ENCODE measurements at places on chromosomes 16 and 17.

- no peak for DNase-seq
Measured at GRCh38 chr17:69098625-69099024, 37.9 kb upstream of the ABCA9 start.

DNA sequence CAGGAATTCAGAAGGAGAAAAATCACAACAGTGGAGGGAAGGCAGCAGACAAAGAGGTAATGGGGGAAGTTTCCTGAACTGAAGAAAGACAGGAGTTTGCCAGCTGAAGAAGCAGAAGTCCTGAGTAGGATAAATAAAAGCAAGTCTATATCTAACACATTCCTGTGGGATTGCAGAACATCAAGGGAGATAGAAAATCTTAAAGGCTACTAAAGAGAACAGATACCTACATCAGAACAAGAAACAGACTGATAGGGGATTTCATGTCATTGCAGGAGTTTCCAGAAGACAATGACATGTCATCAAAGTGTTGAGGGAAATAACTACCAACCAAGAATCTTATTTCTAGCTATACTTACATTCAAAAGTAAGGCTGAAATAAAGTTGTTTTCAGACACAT, 21.3 kb upstream of the CRYBA1 start:
- no peak for DNase-seq

GRCh38 chr16:13143551-13143950, 242.2 kb downstream of the SHISA9 start:
- DNase-seq, result no peak

- DNase-seq, result no peak
Measured at GRCh38 chr17:82302991-82303943, 14.1 kb downstream of the CD7 start.

GRCh38 chr17:3755335-3756030, 31.8 kb downstream of the HASPIN start:
- no peak for DNase-seq

- no peak for DNase-seq
Measured at GRCh38 chr16:53297477-53297876, 136.8 kb upstream of the RBL2 start.

- no peak for DNase-seq
Measured at GRCh38 chr16:53053967-53054669, 673 bp upstream of the CHD9 start.

GRCh38 chr17:30379903-30380381, 1.2 kb downstream of the CPD start:
- no peak for DNase-seq

All from NCI-H748 treated with DMSO at 0.1 percent for 48 hours (cell line).